Activated CD4-positive, alpha-beta T cell treated with anti-CD3 and anti-CD28 coated beads for 36 hours (primary cell): ENCODE measurements at places on chromosomes 3 and 15.

- no peak for DNase-seq
Observed at GRCh38 chr15:33934921-33935320, 33.4 kb upstream of the CHRM5 start.

DNA sequence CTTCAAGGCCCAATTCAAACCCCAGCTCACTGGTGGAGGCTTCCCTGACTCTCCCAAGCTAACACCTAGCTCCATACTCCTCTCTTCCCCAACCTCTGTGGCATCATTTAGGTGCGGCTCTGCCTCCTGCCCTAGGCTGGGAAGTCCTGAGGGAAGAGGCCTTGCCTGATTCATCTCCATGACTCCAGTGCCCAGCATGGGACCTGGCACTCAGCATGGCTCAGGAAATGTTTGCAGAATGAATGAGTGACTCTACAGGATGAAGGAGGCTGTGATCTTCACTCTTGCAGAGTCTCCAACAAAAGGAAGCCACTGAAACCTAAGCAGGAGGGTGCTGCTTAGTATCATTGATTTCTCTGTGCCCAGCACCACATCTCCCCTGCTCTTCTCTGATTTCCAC is 34.5 kb upstream of the INSYN1 start:
- DNase-seq, result no peak

- peak; percentile 48 for DNase-seq
Observed at GRCh38 chr15:58771621-58772250, 634 bp downstream of the MINDY2 start.

GRCh38 chr15:41585127-41586047 is 26.4 kb downstream of the TYRO3 start:
- DNase-seq, result peak; percentile 63

DNA sequence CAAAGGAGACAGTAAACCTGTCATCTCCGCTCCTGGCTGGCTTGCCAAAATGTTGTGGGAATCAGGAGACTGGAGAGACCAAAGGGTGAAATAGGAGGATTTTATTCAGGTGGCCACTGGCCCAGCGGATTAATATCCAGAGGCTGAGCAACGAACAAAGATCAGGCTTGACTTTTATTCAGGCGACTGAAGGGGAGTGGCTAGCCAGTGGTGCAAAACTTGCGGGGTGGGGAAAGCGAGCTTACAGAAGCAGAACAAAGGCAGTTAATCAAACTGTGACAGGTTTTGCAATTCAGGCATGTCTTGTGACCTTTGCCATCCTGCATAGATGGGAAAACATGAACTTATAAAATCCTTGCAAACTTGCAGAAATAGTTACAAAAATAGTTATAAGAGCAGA is 19.8 kb upstream of the ACAD9 start:
- DNase-seq, result no peak

GRCh38 chr3:64815195-64815631 is 127.4 kb upstream of the ADAMTS9 start:
- DNase-seq, result no peak

DNA sequence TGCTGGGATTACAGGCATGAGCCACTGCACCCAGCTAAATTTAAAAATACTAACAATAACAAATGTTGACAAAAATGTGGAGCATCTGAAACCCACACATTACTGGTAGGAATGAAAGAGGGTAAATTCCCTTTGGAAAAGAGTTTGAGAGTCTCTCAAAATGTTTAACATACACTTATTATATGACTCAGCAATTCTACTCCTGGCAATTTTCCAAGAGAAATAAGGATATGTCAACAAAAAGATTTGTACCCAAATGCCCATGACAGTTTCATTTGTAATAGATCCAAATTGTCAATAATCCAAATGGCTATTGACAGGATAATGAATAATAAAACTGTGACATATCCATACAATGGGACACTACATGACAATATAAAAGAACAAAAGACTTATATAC is 9.0 kb downstream of the HCLS1 start:
- DNase-seq, result no peak

- no peak for DNase-seq
Observed at GRCh38 chr15:73051391-73051806, 864 bp upstream of the NEO1 start.

DNA sequence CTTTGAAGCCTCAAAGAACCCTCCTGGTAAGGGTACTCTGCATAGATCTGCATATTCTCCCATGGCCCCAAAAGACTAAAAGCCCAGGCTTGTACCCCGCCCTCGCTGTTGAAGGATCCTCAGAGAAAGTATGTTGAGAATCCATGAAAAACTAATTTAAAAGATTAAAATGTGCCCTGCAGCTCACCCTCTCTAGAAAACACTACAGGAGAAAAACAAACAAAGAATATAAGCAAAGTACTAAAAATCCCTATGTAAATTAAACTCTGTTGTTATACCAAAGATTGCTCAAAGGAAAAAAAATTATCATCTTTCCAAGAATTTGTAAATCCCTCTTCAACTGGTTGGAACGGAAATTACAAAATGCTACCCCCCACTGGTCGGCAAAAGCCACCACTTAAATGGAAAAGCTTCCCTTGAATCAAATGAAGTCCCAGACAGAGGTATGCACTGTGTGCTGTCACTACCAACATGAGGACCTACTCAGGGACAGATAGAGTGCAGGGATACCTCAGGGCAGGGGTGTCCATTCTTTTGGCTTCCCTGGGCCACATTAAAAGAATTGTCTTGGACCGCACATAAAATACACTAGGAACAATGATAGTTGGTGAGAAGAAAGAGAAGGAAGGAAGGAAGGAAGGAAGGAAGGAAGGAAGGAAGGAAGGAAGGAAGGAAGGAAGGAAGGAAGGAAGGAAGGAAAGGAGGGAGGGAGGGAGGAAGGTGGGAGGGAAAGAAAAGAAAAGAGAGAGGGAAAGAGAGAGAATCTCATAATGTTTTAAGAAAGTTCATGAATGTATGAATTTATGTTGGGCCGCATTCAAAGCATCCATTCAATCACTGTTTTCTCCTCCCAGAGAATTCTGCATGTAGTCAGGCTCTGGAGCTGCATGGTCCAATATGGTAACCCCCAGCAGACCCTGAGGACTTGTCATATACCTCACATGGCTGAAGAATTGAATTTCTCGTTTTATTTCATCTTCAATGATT is 88.1 kb downstream of the MAGI1 start:
- DNase-seq, result no peak
